ENCODE measurements at places on chromosomes 6 and 20.

- no peak for DNase-seq
Measured at GRCh38 chr6:84272298-84272697, 44.9 kb upstream of the CEP162 start.

- DNase-seq: no peak
Measured at GRCh38 chr20:38458314-38458713, 14.3 kb upstream of the RALGAPB start.

- DNase-seq: peak; percentile 58
Measured at GRCh38 chr20:25148181-25148981, 47.1 kb upstream of the ENTPD6 start.

- no peak for DNase-seq
Measured at GRCh38 chr6:8193541-8193940, 91.2 kb upstream of the EEF1E1 start.

DNA sequence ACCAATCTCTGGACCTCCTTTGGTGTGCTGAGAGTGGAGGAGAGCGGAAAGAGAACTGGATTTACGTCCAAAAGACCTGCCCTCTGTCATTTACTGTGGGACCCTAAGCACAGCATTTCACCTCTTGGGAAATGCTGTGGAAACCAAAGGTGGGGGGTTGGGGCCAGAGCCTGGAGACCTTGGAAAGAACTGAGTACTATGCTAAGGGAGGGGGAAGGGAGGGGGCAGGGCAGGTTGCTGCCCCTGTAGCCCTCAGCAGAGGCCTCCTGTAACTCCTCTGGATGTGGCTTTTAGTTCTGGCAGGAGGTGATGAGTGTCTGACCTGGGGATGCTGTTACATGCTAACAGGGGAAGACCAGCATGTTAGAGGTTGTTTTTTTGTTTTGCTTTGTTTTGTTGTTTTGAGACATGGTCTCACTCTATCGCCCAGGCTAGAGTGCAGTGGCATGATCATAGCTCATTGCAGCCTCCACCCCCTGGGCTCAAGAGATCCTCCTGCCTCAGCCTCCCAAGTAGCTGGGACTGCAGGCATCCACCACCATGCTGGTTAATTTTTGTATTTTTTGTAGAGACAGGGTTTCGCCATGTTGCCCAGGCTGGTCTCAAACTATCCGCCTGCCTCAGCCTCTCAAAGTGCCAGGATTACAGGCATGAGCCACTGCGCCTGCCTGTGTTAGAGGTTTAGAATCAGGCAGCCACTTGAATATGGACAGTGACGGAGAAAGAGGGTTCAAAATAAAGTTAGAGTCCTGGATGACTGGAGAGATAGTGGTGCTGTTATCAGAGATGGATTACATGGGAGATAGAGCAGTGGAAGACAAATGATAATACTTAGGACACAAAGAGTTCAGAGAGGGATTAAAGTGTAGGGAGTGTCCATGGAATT is 18.4 kb upstream of the PARD6B start:
- DNase-seq: no peak

- no peak for DNase-seq
Measured at GRCh38 chr6:142353690-142354089, 51.9 kb downstream of the ADGRG6 start.

DNA sequence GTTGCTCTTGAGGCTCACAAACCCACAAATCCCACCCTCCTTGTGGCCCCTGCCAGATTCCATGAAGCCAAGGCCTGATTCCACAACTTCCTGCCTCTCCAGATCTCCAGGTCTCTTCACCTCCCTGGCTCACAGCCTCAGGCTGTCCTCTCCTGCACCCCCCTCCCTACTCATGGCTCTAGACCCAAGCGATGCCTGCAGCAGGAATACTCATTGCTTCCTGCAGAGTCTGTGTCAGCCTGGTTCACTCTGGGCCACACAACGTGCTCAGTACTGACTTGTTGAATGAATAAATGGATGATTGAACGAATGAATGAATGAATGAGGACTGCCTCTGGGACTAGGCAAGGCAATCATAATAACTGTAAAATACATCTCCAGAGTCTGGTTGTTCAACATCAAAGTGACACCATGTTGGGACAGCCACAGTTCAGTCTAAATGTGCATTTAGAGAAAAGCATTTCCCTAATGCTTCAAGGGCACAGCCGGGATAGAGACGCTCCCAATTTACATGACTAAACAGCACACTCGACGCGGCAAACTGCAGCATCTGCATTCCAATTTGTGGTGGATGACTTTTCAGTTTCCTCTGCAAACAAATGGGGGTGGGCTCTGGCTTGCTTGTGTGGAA is 139.9 kb downstream of the GRM4 start:
- no peak for DNase-seq

GRCh38 chr20:33272155-33272873 is 10.7 kb upstream of the BPIFB1 start:
- DNase-seq: no peak

DNA sequence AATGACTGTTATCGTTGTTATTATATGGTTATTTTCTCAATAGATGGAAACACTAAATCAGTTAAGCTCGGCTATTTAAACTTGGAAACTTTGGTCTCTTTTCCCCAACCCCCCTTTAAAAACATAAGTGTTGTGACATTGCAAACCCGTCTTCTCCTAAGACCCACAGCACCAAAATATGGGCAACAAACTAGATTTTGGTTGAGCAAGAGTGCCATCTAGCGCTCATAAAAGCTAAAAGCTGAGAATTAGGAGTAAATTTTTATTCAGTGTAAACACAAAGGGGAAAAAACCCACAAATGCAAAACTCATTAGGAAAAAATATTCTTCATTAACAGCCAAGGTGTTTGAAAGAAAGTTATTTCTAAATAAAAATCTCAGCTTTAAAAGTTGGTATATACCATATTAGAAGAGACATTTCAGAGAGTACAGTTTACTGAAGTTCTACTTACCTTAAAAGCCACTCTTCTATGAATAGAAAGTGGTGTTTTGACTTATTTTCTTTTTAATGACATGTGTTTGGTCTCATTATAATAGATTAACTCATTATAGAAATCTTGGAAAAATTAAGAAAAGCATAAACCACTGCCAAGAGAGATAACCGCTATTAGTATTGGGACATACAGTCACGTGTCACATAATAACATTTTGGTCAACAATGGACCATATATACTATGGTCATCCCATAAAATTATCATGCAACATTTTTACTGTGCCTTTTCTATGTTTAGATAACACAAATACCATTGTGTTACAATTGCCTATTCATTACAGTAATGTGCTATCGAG is 21.1 kb downstream of the SESN1 start:
- peak; percentile 84 for DNase-seq

- DNase-seq: peak; percentile 20
Measured at GRCh38 chr6:14665827-14666724, 548.5 kb downstream of the CD83 start.

GRCh38 chr6:127186889-127187288 is 68.4 kb downstream of the RSPO3 start:
- DNase-seq: peak; percentile 43

GRCh38 chr20:5140195-5140594 is 13.4 kb downstream of the CDS2 start:
- DNase-seq: no peak

DNA sequence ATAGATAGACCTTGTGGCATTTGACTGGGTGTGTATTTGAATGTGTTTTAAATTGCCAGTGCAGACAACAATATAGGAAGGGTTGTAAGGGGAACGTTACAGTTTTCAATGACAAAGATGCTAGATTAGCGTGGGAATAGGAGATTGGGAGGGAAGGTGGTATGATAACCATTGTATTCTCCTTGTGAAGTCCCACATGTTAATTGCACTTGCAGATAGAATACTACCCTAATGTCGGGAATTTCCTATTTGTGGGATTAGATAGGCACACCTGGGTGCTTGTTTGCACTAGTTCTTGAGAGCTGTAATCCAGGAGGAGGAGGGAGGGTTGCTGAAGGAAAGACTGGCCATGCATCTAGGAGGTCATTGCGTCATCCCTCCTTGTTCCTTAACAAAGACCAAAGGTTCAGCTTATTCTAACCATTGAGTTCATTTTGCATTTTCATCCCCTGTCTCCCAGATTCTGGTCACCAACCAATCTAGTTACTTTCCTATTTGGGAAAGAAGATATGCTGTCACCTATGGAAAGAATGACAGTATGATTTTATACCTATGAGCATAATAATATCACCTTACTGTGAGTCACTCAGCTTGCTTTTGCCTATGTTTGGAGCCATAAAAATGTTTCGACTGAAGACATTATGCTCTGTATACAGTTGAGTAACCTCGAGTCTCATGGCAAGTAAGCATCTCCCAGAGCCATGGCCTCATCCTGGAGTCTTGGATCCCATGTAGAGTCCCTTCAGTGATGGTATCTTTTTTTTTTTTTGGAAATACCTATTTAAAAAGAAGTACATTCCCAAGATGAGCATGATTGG is 201.5 kb downstream of the DTNBP1 start:
- DNase-seq: no peak

- DNase-seq: no peak
Measured at GRCh38 chr20:60306105-60306504, 347.9 kb downstream of the CDH26 start.

DNA sequence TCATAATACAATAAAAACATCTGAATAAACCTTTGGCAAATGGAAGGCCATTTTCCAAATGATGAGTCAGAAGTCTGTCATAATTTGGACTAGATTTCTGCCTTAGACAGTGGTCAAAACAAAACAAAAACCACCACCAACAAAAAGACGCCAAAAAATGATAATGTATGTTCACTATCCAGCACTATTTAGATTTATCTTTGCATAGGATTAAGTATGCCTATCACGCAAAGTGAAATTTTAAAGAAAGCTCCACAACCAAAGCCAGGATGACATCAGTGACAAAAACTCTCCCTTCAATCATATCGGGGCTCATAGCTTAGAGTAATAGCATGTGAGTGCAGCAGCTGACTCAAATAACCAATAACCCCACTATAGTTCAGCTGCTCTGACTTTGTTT is 201.9 kb downstream of the MOXD1 start:
- DNase-seq: no peak

GRCh38 chr6:13163161-13163944 is 165.0 kb downstream of the TBC1D7 start:
- DNase-seq: no peak

DNA sequence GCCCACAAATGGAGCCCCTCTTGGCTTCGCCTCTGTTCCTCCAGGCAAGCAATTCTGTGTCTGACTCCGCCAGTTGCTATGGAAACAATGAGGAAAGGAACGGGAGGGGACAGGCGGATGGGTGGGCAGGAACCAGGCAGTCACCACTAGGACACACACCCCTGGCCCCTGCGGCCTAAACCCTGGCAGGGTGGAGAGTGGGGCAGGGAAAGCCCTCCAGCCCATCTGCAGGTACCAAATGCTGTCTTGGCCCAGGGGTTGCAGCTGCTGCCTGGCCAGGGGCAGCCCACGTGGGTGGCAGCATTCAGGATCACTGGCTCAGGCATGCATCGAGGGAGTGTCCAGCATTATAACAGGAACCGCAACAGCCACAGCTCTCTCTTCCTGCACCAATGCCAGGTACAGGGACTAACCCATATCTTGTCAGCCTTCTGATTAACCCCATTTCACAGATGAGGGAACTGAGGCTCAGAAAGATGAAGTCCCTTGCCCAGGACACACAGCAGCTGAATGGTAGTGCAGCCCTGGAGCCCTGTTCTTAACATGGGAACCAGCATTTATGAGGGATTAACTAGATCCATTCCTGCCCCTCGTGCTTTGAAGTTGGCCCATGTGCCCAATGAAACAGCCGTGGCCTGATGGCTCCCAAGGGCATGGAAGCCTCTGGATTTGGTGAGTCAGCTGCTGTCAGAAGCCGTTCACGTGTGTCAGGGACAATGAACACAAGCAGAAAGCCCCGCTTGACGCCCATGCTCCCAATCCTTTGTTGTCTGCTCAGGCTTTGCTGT is 66.3 kb downstream of the NOL4L start:
- no peak for DNase-seq

DNA sequence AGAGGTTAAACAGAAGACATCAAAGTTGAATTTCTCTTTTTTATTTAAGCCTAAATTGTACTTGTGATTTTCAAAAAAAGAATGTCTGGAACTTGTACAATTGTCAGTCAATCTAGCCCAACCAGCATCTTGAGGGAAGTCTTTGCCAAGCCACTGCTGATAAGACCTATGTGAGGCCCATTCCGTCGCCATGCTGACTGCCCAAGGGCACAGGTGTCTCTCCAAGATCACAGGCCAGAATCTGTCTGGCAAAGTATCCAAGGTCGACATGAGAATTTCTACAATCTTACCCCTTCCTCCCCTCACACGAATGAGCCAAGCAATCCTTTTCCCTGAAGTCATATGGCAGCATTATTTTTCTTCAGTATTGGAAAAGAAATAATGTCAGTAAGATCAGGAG is 614.5 kb downstream of the CBLN4 start:
- DNase-seq: no peak

DNA sequence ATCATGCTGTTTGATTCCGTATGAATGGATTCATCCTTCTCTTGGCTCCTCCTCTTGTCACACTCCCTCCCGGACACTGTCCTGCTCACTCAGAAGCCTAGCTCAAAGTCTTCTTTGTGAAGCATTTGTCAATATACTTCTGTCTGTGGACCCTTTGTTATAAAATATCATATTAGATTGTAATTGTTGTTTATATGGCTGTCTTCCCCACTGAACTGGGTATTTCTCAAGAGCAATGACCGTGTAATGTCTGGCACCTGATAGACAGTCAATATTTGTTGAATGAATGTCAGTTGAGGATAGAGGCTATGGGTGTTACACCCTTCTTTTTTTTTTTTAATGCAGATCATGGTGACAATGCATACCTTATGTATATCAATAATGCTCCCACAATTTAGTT is 335.3 kb downstream of the SOX4 start:
- DNase-seq: no peak

- no peak for DNase-seq
Measured at GRCh38 chr6:55696501-55696900, 117.5 kb upstream of the HMGCLL1 start.

DNA sequence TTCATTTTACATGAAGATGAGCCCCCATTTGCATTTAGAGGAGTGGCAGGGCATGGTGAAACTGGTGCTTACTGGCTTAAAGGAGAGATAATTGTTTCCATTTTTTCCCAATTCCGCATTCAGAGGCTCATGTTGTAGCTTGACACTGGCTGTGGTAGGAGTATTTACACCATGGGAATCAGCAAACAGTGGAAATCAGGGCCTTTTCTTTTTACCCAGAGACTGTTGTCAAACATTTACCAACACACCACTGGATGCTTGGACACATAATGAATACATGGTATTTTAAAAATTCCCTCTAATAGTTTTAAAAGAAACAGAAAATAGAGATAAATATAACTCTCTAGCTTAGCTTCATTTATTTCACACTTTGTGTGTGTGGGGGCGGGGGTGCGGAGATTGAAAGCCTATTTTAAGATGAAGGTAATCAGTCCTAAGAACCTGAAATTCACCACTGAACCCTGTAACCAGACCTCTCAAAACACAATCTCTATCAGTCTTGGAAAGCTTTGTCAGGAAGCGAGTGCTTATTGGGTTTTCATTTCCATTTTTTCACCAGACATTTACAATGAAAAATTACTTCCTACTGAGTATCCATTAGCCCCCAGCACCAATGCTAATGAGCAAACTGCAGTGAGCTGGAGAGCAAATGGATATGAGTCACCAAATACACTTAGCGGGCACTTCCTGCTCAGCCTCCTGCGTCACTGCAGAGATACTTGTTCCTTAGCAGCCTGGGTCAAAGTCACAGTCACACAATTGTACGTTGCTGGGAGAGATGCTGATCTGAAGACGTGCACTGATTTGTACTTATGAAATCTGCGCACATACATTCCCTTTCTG is 532.0 kb downstream of the BCKDHB start:
- no peak for DNase-seq

GRCh38 chr20:53148771-53149147 is 176.6 kb downstream of the TSHZ2 start:
- no peak for DNase-seq
